ENCODE measurements at places on chromosomes 4 and X.

GRCh38 chrX:19877431-19877830, 10.0 kb downstream of the SH3KBP1 start:
- no peak for DNase-seq

DNA sequence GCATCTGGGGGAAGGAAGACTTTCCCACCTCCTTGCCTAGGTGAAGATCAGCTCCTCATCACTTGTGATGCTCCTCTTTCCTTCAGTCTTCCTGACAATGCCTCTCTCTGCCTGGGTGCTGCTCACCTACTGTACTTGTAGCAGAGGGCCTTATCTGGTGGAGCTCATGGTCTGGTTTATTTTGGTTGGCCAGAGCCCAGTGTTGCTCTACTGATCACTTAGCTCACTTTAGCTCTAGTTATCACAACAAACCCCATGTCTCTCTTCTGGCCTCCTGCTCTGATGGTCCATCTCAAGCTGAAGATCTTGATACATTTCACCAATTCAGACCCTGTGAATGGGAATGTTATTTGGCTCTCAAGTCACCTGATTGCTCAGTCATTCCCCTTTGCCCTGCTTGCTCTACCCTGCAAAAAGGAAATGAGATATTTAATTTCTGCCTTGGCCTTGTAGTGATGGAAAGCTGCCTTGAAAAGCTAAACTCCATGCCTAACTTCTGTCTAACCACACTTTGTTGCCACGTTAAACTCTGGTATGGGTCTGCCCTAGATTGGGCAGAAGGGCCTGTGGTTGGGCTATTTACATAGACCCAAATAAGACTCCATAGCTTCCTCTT, 30.3 kb upstream of the ADH1C start:
- DNase-seq, result no peak

- DNase-seq, result no peak
These were observed 20.2 kb downstream of the MSL3 start for GRCh38 chrX:11778230-11778629.

DNA sequence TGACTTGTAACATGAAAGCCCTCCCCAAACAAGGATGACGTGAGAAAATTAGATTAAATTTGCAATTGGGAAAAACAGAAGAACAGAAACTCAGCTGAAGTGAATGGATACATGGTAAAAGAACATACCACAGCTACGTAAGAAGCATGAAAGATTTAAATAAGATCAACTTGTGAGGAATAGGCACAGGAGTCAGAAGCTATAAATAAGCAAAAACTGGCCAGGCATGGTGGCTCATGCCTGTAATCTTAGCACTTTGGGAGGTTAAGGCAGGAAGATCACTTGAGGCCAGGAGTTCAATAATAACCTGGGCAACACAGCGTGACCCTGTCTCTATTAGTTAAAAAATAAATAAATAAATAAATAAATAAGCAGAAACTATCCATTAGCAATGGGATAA, 33.6 kb upstream of the ZCCHC13 start:
- DNase-seq, result no peak

DNA sequence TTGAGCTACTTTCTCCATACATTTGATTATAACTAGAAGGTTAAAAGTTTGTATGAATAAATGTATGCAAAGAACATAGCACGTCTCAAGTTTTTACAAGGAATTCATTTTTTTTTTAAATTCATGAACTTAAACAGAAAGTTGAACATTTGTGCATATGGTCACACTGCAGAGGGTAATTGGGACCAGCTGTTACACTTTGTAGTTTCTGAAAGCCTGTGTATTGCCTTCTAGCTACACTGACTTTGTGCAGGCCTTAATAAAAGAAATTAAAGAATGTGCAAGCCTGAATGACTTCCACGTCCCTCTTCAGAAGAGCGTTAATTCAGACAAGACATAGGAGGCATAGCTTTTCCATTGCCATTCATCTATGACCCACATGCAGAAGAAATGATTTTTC, 153.1 kb upstream of the PCDH18 start:
- DNase-seq, result no peak

DNA sequence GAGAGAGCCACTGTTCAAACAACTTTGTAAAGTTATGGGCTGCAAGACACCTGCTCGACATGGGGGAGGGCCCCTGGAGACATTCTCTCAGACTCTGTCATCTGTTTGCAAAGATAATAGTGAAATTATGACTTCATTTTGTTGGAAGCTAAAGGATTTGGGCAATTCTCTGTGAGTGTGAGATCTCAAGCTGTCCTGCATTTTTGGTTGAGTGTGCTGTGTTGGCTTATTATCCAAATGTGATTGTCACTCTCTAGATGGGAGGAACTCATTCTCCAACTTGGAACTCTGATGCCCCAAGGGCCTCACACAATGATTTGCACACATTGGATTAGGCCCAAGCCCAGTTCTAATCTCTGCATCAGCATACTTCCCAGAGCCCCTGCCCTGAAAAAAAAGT, 63.7 kb downstream of the STK32B start:
- DNase-seq, result no peak

DNA sequence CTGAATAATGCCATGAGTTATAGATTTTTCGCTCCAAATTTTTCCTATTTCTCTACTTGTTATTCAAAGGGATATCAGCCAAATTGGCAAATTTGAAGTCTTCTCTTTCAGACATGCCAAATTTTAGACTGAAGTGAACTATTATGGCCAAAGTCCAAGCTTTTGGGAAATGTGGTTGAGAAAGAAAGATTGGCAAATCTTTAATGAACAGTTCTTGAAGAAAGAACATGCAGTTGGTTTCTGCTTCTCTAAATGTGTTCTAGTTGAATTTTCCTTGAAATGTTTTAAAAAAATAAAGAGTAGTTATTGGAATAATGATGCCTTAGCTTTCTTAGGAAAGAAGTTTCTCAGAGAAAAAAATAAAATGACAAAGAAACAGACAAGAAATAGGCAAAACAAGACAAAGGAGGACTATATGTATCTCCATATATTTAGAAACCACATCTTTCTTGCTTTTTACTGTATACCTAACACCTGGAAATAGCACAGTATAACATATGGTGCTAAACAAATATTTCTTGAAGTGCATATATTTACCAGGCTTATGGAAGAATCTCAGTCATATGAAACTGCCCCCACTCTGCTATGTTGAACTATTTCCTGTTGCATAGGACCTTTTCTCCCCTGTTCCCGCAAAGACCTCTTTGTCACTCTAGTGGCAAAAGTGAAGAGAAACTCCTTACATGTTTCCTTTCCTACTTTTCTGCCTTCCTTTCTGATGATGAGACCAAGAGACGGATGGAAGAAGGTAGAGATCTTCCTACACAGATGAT, 250.0 kb downstream of the ARHGAP24 start:
- DNase-seq, result no peak

DNA sequence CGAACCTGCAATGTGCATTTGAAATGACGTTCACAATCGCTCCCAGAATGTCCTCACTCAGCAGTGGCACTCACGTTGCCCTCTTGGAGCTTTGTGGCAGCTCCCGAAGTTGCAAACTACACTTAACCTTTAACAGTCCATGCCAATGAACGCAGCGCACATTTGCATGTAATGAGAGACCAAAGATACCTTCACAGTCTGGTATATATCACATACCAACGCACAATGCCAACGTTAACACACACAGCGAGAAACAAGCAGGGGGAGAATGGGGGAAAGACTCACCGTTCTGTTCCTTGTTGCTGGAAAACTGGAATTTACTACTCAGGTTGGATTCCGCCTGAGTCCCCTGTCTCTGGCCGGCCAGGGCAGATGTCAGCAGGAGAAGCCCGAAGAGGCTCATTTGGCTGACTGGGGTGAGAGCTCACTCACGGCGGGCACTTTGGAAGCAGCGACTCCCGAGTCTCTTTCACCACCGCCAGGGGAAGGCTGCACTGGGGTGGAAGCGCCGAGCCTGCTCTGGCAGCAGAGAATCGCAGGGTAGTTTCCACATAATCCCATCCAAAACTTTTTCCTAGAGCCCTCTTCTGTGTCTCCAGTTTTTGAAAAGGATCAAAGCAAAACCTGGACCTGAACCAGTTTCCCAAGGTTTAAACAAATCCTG, 966 bp downstream of the PDGFC start:
- no peak for DNase-seq

DNA sequence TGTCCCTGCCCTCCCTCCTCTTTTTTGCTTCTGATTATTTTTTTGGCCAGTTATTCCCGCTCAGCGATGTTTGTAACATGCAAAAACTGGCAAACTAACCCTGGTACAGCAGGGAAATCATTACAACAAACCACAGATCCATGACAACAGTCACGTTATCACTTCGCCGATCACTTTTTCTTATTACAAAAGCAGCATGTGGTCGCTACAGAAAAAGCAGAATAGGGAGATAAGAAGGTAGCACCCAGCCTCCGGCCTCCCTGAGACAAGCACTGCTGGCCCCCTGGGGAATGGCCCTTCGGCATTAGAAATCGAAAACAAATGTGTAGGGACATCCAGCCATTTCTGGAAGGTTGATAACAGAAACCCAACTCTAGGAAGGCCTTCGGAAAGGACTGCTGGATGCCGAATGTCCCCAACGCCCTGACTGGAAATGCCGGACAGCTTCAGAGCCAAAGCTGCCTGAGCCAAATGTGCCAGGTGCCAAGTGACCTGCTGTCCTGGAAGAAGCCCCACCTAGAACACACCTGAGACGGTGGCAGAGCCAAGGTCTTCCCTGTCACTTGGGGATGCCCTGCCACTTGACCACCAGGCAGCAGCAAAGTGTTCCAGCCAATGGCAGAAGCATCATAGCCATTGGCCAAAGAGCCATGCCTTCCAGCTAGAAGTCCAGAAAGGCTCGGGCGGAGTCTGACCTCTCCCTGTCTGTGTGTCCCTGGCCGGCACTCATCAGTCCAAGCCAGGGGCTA, 2.9 kb downstream of the IDH3G start:
- DNase-seq, result no peak

DNA sequence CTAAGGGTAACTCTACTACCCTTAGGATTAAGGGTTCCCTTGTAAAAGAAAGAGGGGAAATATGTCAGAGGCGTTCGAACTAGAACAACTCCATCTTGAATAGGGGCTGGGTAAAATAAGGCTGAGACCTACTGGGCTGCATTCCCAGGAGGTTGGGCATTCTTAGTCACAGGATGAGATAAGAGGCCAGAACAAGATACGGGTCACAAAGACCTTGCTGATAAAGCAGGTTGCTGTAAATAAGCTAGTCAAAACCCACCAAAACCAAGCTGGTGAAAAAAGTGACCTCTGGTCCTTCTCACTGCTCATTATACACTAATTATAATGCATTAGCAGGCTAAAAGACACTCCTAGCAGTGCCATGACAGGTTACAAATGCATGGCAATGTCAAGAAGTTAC, 922.0 kb downstream of the DMD start:
- no peak for DNase-seq

DNA sequence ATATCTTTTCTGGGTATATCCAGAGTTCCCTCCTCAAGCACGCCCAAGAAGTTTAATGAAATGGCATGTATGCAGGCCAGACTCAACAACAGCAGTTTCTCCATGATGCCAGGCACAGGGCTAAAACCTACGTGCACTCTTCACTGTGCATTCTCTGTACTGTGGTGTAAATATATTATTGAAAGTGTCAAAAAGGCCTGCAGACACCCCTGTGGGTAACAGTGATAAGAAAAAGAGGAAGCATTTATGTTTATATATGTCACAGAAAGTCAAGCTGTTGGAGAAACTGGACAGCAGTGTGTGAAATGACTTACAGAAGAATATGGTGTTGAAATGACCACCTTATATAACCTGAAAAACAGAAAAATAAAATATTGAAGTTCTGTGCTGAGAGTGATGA, 29.6 kb upstream of the DCAF8L1 start:
- DNase-seq, result no peak

GRCh38 chrX:48937054-48937907, 18.5 kb upstream of the PIM2 start:
- DNase-seq, result no peak

DNA sequence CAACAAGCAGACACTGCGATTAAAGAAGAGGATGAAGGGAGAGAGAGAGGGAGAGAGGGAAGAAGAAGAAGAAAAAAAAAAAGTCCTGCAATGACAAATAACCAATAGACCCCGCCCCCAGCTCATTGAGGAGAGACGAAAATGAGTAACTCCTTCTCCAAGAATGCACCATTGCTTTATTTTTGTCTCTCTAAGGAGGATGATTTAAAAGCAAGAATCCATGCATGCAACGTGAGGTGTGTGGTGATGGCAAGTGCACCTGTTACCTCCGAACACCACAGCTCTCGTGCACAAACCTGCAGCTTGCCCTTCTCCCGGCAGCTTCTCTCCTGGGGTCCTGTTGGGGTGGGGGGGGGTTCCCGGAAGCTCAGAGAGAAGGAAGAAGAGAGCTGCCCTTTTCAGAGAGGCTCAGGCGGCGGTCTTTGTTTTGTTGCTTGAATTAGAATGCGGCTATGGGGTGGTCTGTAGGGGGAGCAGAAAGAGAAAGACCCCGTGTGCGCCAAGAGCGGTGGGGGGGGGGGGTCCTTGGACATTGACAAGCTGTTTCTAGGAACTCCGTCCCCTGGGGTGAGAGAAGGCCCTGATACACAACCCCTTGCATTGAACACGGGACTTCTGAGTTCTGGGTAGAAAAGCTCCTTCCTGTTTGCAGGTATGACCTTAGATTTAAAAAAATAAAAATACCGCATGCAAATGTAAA, 100.7 kb downstream of the CRLF2 start:
- no peak for DNase-seq

DNA sequence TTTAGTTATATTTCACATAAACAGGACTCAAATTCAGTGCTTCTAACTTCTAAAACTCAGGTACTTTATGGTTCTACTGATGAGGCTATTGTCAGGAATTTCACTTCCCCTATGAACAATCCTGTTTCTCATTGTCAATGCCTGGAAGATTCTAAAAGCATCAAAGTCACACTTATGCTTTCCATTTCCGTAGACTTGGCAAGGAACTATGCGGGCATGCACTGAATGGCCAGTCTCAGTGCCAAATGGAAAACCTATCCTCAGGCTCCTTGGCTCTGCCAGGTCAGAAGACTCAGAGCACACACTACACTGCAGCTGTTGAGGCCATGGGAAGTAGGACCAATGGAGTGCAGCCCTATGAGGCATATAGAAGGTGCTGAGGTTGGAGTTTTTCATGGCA, 97.0 kb upstream of the PTPN13 start:
- DNase-seq, result no peak

DNA sequence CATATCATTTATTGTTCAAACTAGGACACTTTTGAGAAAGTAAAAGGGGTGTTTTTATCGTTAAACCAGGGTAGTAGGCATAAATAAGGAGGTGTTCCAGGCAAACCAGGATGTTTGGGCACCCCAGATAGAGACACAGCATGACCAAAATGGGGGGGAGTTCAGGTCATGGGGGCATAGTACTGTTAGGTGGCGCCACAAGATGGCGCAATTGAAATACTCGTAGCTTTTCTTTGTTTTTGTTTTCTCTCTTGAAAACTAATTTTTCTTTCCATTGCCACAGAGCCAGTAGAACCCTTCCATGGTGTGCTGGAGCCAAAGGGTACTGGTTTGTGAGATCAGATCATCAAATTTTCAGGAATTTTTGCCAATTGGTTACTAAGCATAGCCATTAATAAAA, 283.4 kb downstream of the BCOR start:
- DNase-seq, result peak; percentile 37

DNA sequence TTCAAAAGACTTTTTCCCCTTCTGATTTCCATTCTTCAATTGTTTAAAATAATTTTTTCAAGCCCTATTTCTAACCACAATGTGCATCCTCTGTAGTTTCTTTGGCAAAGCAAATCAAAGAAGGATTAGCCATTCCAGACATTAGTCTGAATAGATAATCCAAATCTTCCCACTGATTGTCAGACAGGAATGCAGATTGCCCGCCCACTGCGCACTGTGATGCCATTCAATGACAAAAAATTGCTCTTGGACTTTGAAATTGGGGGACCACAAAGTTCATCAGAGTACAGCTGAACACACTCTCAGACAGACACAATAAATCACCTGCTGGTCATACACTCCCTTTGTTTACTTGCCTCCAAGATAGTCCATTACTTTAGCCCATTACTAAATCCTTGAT, 216.5 kb upstream of the DKK2 start:
- no peak for DNase-seq
